Stimulated activated CD4-positive, alpha-beta T cell treated with anti-CD3 and anti-CD28 coated beads, Interleukin-4, amount 100 ng/mL, for 1 hour (primary cell): ENCODE measurements at places on chromosomes 5 and 9.
A peak's percentile ranks its signal among the peaks of the same experiment; 100 is the strongest.

GRCh38 chr5:32182463-32183063, 8.4 kb upstream of the GOLPH3 start:
- no peak for DNase-seq

DNA sequence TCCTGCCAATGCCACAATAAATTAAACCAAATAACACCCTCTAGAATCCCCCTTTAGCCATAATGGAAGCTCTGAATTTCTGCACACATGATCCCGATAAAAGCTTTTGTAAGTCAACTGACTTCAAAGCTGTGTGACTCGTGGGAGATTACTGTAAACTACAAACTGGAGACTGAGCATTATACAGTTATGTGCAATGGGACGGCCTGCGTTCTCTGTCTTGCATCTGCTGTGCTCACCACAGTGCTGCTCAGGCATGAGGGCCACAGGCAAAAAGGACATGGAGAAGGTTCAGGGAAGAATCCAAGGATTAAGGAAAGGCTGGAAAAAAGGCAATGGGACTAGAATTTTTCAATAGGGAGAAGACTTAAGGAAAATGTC, 184.2 kb downstream of the FANCC start:
- no peak for DNase-seq

- DNase-seq: no peak
Observed at GRCh38 chr9:20838218-20838617, 154.2 kb downstream of the FOCAD start.

DNA sequence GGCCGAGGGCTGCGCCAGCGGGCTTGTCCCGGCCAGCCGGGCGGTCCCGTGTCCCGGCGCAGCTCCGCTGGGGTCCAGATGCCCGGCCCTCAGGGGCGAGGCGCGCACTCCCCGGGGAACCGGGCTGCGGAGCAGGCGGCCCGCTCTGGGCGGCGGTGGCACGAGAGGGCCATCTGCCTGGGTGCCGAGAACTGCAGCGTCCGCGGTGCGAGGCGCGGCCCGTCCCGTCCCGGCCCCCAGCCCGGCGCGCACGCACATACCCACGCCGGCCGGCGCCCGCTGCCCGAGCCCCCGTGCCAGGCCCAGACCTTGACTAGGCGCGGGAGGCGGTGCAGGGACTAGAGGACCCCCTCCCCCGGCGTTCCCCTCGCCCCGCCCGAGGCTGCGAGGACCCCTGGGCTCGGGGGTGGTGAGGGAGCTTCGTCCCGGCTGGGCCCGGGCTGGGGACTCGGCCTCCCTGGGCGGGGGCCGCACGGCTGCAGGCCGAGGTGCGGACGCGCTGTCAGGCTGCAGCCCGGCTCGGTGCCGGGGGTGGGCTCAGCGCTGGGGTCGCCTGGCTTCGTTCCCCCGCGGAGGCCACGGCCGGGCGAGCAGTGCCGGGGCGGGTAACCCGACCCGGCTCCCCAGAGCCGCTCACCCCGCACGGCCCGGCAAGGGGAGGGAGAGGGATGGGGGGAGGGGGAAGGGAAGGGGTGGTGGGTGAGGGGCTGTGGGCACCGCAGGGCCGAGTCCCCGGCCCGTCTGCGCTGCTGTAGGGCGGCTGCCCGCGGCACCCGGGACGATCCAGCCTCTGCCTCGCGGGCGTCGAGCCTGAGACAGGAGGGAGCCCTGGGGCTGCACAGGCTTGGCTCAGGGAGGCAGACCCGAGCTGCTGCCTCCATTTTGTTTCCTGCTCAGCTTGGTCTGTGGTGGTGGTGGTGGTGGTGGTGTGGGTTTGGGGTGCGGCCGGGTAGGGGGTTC, 1.2 kb upstream of the NSD1 start:
- peak; percentile 36 for DNase-seq

- DNase-seq: no peak
Observed at GRCh38 chr5:119385536-119386128, 29.8 kb downstream of the TNFAIP8 start.

GRCh38 chr5:102902135-102902448, 147.0 kb downstream of the PAM start:
- no peak for DNase-seq

DNA sequence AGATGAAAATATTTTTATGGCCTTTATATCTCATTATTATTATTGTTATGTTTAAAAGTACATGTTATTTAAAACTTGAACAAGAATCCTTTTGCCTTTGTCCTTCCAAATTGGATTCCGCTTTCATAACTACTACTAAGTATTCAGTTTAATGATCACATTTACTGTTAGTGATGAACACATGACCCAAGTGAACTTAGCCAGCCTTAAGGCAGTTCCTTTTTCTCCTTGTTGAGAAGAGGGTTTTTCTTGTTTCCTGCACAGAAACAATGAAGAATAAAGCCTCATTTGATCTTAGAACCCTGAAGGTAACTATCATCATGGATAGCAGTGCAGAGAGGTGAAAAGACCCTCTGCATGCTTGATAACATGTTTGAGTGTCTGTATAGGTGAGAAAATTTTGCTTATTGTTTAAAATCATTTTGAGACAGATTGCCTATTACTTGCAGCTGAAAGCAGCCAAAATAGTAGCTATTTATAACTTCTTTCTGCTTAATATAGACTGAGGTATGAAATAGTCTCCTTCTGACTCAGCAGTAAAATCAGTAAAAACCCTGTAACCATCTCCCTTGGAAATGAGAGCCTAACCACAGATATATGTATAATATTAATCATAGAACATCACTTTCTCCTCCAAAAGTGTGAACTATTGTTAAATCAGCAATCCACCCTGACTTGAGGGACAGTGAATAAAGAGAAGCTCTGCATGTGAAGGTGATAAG, 266.2 kb downstream of the SPATA31D1 start:
- DNase-seq: no peak

DNA sequence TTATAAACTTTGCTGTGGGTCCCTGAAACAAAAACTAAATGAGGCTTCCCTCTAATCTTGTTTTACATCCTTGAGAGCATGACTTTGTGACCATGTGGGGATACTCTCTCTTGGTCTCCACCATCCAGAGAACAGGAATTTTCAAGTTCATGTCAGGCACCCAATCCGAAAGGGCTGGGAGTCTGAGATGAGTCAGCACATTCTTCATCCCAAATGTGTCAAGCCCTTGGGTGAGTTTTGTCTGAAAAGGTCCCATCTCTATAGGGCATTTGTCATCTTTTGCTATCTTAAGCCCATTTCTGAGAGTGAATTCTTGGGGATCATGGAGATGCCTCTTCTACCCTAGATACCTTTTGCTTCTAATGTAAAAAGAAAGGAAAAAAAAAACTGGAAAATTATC, 26.9 kb upstream of the RAPGEF6 start:
- DNase-seq: no peak

GRCh38 chr5:111937094-111937493, 180.1 kb upstream of the NREP start:
- no peak for DNase-seq

- DNase-seq: no peak
Observed at GRCh38 chr5:14906628-14907027, 35.0 kb upstream of the ANKH start.

DNA sequence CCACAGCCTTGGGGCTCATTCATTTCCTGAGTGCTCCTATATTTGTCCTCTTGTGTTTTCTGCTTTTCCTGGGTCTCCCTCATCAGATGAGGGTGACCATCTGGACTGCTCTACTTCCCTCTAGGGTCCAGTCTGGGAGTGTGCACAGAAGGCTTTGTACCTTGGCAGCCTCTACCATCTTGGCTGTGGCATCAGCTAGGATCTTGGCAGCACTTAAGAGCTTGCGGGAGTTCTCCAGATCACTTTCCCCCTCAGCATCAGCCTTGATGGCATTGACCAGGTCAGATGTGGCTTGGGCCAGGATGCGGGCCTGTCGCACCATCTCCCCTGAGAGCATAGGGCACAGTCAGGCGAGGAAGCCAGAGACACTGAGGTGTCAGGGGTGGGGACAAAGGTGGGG, 15.8 kb downstream of the TLN1 start:
- no peak for DNase-seq

GRCh38 chr9:114049441-114050225, 28.5 kb downstream of the AMBP start:
- no peak for DNase-seq

DNA sequence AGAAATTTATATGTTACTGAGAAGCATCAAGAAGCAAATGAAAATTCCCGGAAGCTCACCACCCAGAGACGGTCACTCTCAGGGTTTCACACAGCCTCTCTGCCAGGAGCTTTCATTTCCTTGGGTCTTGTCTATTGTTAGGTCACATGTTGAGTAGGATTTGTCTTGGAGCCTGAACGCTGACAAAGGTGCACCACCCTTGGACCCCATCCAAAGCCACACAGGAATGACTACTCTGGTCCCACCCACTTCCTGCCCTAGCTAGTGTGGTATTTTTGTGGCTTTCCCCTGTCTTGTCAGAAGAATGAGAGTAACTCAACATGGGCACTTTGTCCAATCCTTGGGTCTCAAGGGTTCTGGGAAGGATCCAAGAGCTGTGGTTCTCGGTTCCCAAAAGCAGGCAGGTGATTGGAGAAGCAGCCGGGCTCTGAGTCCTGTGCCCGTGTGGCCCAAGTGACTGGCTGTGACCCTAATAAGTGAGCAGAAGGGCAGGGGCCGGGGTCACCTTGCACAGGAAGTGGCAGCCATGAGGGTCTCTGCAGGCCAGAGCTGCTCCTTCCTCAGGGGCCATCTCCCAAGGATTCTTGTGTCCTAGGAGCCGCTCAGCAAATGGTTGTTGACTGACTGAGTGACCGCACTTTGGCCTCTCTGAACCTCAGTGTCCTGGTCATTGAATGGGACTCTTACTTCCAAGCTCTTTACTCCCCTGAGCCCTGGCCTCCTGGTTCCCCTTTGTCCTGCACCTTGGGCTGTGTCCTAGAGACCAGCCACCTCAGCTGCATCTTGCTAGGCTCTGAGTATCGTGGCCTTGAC, 6.9 kb downstream of the FGD3 start:
- peak; percentile 60 for DNase-seq

DNA sequence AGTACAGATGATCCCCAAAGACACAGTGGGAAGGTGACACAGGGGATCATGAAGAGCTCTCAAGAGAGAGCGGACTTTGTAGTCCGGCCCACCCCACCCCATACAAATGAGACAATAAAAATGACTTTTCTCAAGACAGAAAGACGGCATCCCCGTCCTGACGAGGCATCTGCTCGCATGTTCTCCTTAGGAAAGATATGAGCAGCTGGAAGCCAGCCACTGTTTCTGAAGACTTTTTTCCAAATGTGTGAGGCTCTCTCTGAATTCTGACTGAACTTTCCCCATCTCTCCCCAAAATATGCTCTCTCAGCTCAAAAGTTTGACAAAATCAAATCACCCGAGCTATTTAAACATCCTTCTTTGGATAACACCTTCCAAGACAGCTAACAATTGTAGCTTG, 105.2 kb downstream of the RFK start:
- DNase-seq: no peak

DNA sequence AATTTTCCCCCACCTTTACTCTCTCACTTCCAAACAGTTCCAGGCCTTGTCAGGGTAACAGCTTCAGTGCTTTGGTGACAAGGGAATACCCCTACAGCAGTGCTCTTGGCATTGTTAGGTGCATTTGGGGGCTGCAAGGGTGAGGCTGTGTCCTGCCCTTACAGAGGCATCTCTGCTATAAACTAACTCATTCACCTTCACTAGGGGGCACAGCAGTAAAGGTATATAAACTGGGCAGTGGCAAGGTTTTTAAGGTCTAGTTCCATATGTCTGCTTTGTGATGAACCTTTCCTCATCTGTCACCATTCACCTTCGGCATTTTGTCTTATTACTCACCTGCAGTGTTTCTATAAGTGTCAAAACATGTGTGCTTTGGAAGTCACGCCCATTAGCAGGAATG, 79.1 kb upstream of the GPR151 start:
- no peak for DNase-seq

DNA sequence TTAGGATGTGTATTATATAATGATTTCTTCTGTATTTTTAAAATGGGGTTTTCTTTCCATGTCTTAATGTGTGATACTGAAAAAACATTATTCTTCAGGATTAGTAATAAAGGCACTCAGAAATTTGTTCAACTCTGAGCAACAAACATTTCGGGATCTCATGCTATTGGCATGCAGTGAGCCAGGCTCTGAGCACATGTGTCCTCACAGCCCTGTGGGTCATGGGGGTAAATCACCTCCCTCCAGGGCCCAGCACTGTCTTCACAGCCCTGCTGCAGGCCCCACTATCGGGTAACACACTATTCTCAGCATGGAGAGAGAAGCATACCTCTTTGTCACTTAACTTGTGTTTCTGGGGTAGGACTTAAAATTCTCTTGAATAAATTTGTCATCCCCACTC, 14.0 kb downstream of the TMEM174 start:
- DNase-seq: no peak

DNA sequence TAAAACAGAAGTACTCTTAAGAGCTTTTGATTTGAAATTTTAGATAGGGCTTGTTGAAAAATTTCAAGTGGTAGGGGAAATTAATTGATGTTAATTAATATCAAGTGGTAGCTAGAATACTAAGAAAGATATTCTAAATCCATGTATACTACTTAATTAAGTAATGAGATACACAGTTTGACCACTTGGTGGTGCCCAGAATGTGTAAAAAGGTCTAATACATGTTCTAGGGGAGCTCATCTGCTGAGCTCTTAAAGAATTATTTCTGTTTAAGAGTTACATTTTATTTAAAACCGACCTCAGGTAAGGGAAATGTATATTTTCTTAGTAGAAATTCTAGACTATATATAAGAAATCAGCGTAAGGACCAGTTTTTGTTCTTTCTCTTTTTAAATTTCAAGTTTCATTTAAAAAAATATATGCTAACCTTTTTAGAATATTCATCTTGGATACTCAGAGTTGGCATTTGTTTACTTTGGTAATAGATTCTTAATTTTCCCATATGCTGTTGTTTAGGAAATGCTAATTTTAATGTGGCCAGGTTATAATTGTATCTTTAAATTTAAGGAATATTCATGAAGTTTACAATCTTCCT, 61.5 kb downstream of the LNPEP start:
- no peak for DNase-seq

DNA sequence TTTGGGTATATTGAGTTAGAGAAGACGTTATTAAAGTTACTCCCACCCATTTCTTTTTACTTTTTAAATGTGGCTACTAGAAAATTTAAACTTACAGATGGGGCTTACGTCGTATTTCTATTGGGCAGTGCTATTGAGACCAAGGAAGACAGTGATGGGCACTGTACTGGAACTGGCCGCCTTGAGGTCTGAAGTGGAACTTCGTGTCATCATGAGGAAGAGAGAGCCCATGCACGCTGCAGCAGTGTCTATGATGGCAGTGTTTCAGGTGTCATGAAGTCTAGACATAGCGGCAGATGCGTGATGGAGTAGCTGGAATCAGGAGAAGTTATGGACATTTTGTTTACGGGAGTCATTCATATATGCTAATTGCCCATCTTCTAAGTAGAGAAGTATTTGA, 143.7 kb downstream of the LRRC70 start:
- DNase-seq: no peak

- DNase-seq: no peak
Observed at GRCh38 chr9:134611046-134611445, 30.6 kb upstream of the COL5A1 start.

- DNase-seq: no peak
Observed at GRCh38 chr9:137136881-137137607, 1.9 kb upstream of the GRIN1 start.
